ENCODE measurements at places on chromosomes 2 and 18.

GRCh38 chr2:231170055-231170454, 28.4 kb upstream of the ARMC9 start:
- DNase-seq = no peak

- DNase-seq = no peak
Observed at GRCh38 chr2:201127570-201127969, 11.6 kb downstream of the CFLAR start.

DNA sequence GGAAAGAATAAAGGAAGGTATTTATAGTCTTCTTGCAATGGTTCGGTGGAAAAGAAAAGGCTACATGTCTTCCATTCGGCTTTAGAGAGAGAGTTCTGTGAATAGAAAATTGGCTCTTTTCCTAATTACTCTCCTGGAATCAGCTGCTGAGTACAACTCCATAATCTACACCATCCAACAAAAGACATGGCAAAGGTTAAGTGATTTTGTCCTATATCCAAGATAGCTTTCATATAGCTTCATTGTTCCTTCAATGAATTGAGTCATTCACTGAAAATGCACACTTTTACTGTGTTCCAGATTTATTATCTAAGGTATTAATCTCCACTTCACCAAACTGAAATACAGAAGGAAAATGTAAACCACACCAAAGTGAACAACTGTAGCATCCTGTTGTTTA, 514.5 kb downstream of the LRRTM4 start:
- DNase-seq = no peak

DNA sequence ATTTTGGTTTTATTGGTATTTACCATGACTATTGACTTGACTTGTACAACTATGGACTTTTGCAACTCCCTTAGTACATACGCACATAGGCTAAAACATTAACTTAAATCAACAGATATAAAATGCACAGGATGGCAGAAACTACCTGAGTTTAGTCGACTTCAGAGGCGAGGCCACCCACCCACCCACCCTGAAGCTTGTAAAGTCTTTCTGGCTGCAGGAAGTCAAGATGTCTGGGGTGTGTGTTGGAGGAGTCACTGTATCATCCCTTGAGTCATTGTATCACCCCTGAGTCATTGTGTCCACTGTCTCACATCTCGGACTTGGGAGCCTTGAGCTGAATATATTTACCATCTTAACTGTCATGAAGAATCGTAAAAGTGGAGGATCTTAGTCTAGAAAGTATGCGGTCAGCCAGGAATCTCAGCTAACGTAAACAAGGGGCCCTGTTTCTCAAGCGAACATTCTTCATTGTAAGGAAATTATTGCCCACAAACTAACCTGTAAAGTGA, 140.0 kb upstream of the ST6GAL2 start:
- no peak for DNase-seq

GRCh38 chr2:141728886-141729285, 401.9 kb downstream of the LRP1B start:
- no peak for DNase-seq

- no peak for DNase-seq
Observed at GRCh38 chr2:181411105-181411849, 45.9 kb upstream of the ITGA4 start.

GRCh38 chr2:33221046-33221784, 255.2 kb upstream of the RASGRP3 start:
- DNase-seq = no peak

GRCh38 chr2:53751728-53752127, 15.9 kb upstream of the CHAC2 start:
- no peak for DNase-seq

- no peak for DNase-seq
Observed at GRCh38 chr2:144701259-144701658, 181.3 kb upstream of the ZEB2 start.

DNA sequence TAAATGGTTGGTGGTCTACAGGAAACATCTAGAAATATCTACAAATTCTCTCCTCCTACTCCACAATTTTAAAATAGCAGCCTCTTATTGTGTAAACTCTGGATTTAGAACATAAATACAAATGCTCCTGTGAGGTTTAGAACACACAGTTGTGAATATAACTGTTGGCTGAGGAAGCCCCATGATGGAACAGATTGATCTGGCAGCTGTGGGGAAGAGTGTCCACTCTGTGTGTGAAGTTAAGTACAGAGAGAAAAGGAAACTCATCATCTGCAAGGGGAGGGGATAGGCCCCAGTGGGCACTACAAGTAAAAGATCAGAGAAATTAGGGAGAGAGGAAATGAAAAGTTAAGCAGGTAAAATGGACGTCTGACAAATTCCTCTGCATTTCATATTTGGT, 422.7 kb upstream of the FSHR start:
- no peak for DNase-seq

Data from GM19239 (cell line).